ENCODE measurements at places on chromosomes 4 and X.

- DNase-seq: no peak
Measured at GRCh38 chrX:111519215-111519614, 7.8 kb downstream of the SERTM2 start.

DNA sequence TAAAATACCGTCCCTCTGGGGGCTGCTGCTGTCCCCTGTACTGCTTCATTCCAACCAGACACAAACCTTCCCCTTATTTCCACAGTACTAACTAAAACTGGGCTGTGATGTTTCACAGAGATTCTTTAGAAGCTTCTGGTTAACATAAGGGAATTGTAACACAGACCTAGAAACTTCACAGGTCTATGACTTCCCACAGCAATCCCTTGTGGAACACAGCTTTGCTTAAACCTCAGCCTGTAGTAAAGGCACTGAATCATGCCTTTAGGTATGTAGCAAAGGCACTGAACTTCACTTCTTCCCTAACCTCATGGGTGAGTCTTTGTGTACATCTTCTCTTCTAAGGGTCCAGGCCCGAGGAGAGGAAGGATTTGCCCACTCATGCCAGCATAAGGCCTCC is 49.4 kb downstream of the SPINK2 start:
- no peak for DNase-seq

DNA sequence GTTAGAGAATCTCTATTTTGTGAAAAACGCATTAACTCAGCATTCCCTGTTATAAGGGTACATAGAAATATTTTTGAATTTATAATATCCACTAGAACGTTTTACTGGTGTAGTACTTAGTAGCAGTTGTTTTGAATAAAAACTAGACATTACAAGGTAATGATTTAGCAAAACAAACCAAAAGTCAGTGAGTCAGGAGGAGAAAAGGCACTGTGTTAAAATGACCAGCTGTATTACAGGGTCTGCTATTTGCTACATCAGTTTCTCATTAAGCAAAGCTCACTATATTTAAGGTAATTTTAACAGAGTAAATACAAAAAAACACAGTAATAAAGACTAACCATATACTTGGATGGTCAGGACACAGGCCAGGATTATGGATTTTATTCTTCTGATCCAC is 152.8 kb downstream of the RASL11B start:
- no peak for DNase-seq

GRCh38 chrX:35743331-35743730 is 54.8 kb upstream of the MAGEB16 start:
- no peak for DNase-seq

DNA sequence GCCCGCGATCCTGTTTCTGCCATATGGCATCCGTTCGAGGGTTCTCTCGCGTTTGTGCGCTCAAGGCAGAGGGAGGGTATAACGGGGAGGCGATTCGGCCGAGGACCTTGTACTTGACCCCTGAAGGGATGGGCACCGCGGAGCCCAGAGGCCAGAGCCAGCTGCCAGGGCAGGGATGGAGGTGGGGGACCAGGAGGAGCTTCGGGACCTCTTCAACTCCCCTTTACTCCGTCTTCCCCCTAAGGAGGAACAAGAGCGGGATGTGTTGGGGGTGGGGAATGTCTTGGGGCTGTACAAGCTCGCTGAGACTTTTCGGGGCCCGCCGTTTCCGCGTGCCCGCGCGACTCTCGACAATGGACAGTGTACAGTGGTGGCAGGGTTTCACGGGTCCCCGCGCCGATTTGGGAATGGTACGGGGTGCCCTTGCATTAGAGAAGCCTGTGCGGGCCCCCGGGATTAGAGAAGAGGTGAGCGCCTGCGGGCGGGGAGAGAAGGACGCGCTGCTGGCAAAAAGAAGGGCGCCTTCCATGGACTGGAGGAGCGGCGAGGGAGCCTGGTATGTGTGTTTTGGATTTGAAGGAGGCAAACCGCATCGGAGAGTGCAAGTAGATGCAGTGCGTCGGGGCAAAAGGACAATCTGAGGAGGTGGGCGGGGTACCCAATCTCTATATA is 760 bp downstream of the UGT8 start:
- DNase-seq: no peak

GRCh38 chr4:1488831-1489638 is 82.8 kb upstream of the NKX1-1 start:
- DNase-seq: no peak

GRCh38 chr4:184958127-184958922 is 60.0 kb upstream of the HELT start:
- no peak for DNase-seq

- no peak for DNase-seq
Measured at GRCh38 chrX:24494647-24495075, 29.6 kb downstream of the PDK3 start.
